Bronchus fibroblast of lung (primary cell): ENCODE measurements at places on chromosomes 5 and 9. TPM values are rescaled to one million over a fixed set of nuclear protein-coding genes. Genes with fewer than 3 reads are reported as not detected.

FBN2 gene
- total RNA-seq, result 52.6 and 57.0 TPM in 2 replicates

SOX30 gene
- total RNA-seq, result 0.15 TPM in 1 of 2 replicates, not detected in the other

SLC36A2 gene
- total RNA-seq, result not detected in 2 replicates

CD74 gene
- 1.0 and 1.6 TPM in 2 replicates for total RNA-seq

ZNF883 gene
- total RNA-seq, result 0.74 and 1.7 TPM in 2 replicates

TMEM252 gene
- total RNA-seq, result not detected in 2 replicates

NCS1 gene
- 32.1 and 32.4 TPM in 2 replicates for total RNA-seq

CCDC180 gene
- 0.30 and 0.34 TPM in 2 replicates for total RNA-seq

CARD19 gene
- 128 and 129 TPM in 2 replicates for total RNA-seq

PTGS1 gene
- total RNA-seq, result 51.6 and 55.0 TPM in 2 replicates

IFNK gene
- total RNA-seq, result not detected in 2 replicates

CEL gene
- 0.17 and 0.30 TPM in 2 replicates for total RNA-seq

DRD1 gene
- not detected in 2 replicates for total RNA-seq

LCN10 gene
- not detected in 2 replicates for total RNA-seq

IL7R gene
- 12.9 and 14.0 TPM in 2 replicates for total RNA-seq

CHMP5 gene
- total RNA-seq, result 52.2 and 66.9 TPM in 2 replicates

FAM169A gene
- total RNA-seq, result 0.89 and 2.5 TPM in 2 replicates

ISOC1 gene
- total RNA-seq, result 16.2 and 18.2 TPM in 2 replicates

KIF3A gene
- 3.1 and 3.4 TPM in 2 replicates for total RNA-seq

SMIM27 gene
- 6.8 and 7.7 TPM in 2 replicates for total RNA-seq

KCNMB1 gene
- not detected in 2 replicates for total RNA-seq

GOLGA2 gene
- 90.8 and 91.0 TPM in 2 replicates for total RNA-seq

GPX8 gene
- total RNA-seq, result 137 and 151 TPM in 2 replicates

PLAC8L1 gene
- not detected in 2 replicates for total RNA-seq

SPATA6L gene
- under 0.01 and 0.89 TPM in 2 replicates for total RNA-seq

PCDHGA2 gene
- total RNA-seq, result 0.50 and 0.59 TPM in 2 replicates

NIPSNAP3A gene
- 20.8 and 21.7 TPM in 2 replicates for total RNA-seq

SMAD5 gene
- 28.6 and 39.5 TPM in 2 replicates for total RNA-seq

TICAM2 gene
- 4.5 and 5.2 TPM in 2 replicates for total RNA-seq

SAPCD2 gene
- 21.9 and 24.2 TPM in 2 replicates for total RNA-seq

IRX1 gene
- total RNA-seq, result not detected in 2 replicates

RABGAP1 gene
- 7.6 TPM in 2 replicates for total RNA-seq

GMCL2 gene
- total RNA-seq, result not detected in 2 replicates

FUT7 gene
- total RNA-seq, result not detected in 2 replicates

SCGB3A2 gene
- total RNA-seq, result not detected in 2 replicates

LCN1 gene
- total RNA-seq, result not detected in 2 replicates

ZNF483 gene
- 0.17 and 0.59 TPM in 2 replicates for total RNA-seq

OR13C5 gene
- not detected in 2 replicates for total RNA-seq

ADCY2 gene
- total RNA-seq, result not detected in 2 replicates

CDO1 gene
- total RNA-seq, result 8.0 and 19.0 TPM in 2 replicates

TNC gene
- 39.7 and 41.3 TPM in 2 replicates for total RNA-seq

FOXD4 gene
- total RNA-seq, result 0.34 TPM in 1 of 2 replicates, not detected in the other

STPG3 gene
- total RNA-seq, result not detected in 2 replicates
